Central memory CD8-positive, alpha-beta T cell (primary cell): ENCODE measurements at places on chromosomes 12 and 14.

- DNase-seq = no peak
Measured at GRCh38 chr12:13599176-13599575, 382.2 kb downstream of the GRIN2B start.

DNA sequence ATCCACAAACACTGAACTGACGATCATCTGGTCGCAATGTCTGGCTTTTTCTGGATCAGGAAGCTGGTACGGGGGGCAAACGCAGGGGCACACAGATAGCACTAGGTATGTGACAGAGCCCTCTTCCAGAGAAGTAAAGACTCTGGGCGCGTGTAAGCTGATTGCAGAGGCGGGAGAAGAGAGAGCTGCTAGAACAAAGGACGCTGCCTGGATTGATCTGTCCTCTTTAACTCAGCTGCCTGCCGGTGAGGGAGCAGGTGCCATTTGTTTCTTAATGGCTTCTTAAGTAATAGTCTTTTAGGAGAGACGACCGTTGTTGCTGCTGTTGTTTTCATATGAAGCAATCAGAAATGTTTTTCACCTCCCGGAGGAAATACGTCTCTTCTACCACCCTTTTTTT, 77.3 kb downstream of the GLT1D1 start:
- no peak for DNase-seq

GRCh38 chr14:97107080-97107479, 309.9 kb downstream of the VRK1 start:
- no peak for DNase-seq

DNA sequence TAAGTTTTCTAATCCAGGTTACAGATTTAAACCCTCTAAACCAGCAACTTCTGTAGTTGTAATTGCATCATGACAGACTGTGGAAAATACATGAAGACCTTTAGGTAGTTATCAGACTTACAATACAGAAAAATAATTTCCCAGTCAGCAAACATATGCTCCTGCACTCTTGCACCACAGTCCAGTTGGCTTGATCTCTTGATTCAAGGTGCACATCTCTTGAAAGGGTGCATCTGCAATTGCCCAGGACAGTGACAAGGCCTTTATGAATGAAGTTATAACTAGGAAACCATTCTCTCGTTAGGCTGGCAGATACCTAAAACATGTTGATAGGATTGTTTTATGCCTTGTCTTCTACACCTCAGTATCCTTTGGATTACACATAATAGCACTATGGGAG, 7.6 kb downstream of the PIWIL1 start:
- DNase-seq = no peak

DNA sequence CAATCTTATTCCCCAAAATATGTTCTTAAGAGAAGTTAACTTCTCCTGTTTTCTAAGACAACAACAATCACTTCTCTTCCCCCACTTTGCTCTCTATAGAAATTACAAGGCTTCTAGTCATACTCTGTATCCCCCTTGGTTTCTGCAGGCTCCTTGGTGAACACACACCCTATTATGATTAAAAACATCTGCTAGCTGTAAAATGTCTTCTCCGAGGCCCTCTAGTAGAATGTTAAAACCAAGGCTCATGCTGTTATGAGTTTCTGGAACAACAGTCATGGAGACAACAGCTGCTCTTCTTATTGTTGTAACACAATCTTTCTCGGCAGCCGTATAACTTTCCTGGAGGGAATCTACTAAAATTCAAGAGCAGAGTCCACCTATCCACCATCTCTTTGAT, 397.5 kb upstream of the CCDC196 start:
- no peak for DNase-seq

- no peak for DNase-seq
Measured at GRCh38 chr12:122366685-122367475, 55.6 kb downstream of the CLIP1 start.

DNA sequence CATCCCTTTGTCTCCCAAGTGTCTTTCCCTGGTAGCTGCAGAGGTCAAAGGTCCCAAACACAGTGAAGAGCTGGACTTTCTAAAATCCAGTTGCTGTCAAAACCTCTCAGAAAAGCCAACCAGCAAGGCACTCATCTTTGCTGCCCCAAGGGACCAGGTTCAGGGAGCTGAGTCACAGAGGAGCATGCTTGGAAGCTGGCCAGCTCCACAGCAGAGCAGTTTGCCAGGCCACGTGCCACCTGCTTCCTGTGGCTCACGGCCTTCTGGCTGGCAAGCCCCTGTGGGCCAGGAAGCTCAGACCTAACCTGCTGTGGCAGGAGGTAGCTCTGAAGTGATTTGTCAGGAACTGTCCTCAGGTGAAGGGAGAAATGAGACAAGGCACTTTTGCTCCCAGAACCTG, 3.6 kb downstream of the ISCU start:
- DNase-seq = no peak

- DNase-seq = peak; percentile 80
Measured at GRCh38 chr12:53452159-53453077, 516 bp downstream of the PCBP2 start.

- DNase-seq = no peak
Measured at GRCh38 chr12:94309373-94309772, 150.3 kb downstream of the CEP83 start.

DNA sequence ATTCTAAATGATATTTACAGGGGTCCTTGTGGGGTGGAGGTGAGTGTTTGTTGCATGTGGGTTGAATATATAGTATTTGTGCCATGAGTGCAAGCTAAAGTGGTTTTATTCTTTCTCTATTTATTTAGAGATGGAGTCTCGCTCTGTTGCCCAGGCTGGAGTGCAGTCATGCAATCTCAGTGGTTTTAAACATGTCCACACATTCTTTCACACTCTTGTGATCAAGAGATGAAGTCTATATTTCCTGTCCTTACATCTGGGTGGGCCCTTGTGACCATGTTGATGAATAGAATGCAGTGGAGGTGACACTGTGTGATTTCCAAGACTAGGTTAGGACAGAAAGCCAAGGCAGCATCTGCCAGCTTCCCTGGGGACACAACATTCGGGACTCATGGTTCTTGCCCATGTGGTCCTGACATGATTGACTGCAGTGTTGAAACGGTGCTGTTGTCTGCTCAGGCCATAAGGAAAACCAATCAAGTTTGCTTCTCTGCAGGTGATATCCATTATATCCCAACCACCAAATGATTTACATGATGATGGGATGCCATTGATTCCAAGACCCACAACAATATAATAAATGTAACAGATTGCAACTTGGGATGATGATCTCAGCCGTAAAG, 172.6 kb downstream of the SUDS3 start:
- no peak for DNase-seq

GRCh38 chr14:50363714-50364111, 33.0 kb downstream of the CDKL1 start:
- peak; percentile 49 for DNase-seq

DNA sequence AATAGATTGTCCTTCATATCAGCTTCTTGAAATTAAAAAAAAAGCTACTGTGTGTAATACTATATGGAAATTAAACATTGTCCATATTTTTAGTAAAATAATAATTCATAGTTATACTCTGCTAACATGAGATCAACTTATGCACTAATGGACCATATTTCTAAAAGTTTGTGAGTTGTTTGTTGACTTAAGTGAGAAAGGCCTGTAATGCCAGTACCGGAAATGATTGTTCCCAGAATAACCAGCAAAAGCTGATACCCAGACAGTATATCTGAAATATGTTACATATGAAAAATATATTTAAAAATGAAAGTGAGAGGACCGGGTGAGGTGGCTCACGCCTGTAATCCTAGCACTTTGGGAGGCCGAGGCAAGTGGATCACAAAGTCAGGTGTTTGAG, 35.9 kb downstream of the WNK1 start:
- no peak for DNase-seq

DNA sequence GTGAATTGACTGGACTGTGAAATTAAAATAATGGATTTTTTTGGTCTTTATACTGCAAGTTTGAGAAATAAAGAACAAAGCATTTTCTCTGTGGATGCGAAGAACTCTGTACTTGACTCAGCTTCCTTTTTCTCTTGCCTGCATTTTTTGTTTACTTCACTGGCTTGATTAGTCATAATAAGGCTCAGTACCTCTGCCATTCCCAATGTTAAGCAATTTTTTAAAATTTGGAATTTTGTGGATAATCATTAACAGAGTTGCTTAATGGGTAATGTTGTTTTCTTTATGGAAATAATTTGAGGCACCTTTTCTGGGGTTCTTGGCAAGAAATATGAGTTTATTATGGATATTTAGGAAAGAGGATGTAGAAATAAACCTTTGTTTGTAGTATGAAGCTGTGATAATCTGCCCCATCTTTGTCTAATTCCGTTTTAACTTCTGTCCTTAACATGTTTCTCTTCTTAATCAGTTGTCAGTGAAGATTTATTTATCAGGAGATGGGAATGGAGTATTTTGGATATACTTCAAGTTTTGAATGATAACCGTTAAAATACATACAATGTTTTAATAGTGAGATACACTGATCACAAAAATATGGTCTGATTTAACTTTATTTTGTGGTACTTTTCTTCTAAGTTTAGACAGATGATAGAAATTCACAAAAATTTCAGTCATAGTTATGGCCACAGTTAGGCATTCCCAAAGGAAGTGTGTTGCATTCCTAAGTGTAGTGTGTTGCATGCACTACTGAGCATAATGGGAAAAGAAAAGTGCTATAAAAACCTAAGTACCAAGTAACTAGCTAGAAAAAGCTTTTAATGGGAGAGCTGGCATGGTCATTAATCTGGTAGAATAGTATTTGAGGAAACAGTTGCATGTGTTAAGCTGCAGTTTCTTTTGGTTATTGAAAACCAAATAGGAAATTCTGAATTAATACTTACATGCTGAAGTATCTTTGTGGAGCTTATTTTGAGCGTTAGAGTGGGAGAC, 27.7 kb downstream of the WNK1 start:
- no peak for DNase-seq

- no peak for DNase-seq
Measured at GRCh38 chr12:104910196-104910840, 47.8 kb downstream of the SLC41A2 start.

- no peak for DNase-seq
Measured at GRCh38 chr14:79638672-79639266, 572.5 kb downstream of the DIO2 start.

- no peak for DNase-seq
Measured at GRCh38 chr12:38328306-38328895, 11.8 kb downstream of the ALG10B start.

DNA sequence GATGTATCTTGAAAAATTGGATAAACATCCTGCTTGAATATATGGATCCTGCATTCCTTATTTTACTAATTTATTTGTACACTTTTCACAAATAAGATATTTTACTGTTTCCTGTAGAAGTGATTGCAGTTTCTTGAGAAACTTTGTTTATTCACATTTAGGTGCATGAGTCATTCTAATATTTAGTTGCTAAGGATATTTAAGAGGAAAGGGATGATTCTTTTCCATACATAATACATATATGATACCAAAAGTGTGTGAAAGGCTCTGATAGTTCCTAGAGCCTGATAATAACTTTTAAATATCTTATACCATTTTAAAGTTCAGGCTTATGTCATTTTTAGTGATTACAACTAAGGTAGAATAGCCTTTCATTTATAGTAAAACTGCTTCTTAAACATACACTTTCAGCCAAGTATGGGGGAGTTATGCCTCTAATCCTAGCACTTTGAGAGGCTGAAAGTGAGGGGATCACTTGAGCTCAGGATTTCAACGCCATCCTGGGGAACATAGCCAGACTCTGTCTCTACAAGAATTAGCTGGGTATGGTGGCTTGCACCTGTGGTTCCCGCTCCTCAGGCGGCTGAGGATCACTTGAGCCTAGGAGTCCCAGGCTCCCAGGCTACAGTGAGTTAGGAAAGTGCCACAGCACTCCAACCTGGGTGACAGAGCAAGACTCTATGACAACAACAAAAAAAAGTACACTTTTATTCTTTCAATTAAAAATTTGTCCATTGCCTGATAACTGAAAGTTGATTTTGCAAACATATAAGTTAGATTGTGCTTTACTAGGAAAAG, 262.6 kb upstream of the LRIG3 start:
- DNase-seq = no peak

GRCh38 chr12:124227951-124228711, 66.8 kb upstream of the RFLNA start:
- no peak for DNase-seq

GRCh38 chr14:61659582-61659981, 35.7 kb upstream of the HIF1A start:
- no peak for DNase-seq

DNA sequence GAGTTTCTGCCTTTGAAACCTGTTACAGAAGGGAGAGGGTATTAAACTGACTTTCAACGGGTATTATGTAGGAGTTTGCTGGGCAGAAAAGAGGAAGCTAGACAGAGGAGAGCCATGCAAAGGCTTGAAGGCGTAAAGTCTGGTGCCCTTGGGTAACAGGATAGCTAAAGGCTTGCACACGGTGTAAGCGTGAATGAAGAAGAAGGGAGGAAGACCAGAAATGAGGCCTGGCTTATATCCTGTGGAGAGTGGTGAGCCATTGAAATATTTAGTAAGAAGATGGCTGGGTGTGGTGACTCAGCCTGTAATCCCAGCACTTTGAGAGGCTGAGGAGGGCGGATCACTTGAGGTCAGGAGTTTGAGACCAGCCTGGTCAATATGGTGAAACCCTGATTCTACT, 22.6 kb downstream of the SUDS3 start:
- no peak for DNase-seq

DNA sequence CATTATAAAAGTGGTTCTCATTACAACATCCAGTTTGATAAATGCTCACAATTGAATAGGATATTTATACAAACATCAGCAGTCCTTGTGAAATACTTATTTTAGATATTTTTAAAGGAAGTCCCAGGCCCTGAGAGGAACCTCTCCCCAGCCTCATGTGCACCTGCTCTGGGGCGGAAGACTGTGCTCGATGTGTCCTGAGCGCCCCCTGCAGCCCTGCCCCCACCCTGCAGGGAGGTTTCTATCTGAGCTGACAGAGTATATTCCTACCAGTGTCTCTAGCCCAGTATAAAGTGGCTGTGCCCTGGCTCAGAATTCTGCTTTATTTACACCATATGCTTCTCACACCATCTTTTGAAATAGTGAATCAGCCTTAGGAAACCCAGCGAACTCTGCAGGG, 1349.1 kb downstream of the TMEM121 start:
- DNase-seq = no peak

- DNase-seq = no peak
Measured at GRCh38 chr12:128745772-128746689, 77.7 kb downstream of the SLC15A4 start.

- no peak for DNase-seq
Measured at GRCh38 chr12:9052610-9053009, 63.1 kb downstream of the A2M start.

DNA sequence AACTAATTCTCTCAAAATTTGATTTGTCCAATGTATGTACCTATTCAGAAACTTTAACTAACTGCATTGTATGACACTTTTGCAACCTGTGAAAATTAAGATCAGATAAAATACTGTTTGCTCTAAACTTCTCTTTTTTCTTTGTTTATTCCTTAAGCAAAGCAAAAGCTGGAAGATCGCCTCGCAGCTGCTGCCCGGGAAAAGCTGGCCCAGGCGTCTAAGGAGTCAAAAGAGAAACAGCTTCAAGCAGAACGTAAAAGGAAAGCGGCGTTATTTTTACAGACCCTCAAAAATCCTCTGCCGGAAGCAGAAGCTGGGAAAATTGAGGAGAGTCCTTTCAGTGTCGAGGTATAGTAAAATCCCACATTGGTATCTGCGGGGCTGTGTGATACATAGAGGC, 55.1 kb downstream of the SFSWAP start:
- no peak for DNase-seq

GRCh38 chr12:124604264-124604680, 36.9 kb upstream of the NCOR2 start:
- no peak for DNase-seq
